Tibial artery (tissue), 4 donors: ENCODE measurements at places on chromosomes 6 and 20.
A peak's percentile ranks its signal among the peaks of the same experiment; 100 is the strongest.

DNA sequence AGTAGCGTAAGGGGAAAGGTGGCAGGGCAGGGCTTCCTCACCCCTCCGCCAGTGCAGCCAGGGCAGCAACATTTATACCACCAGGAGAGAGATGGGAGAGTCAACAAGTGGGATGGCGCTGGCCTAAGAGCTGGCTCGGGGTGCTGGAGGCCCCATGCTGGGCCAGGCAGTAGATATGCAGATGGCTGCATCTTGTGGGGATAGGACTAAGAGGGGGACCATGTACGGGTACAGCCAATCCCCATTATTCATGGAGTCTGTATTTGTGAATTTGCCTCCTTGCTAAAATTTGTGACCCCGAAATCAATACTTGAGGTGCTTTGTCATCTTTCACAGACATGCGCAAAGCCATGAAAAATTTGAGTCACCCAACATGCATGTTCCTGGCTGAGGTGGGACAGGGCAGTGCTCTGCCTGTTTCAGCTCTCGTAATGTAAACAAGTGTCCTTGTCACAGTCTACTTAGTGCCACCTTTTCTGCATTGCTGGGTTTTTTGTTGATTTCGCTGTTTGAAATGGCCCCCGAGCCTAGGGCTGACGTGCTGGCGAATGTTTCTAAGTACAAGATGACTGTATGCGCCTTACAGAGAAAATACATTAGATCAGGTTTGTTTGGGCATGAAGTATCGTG lies 27.5 kb upstream of the TAF8 start:
- peak; percentile 11 for DNase-seq

- DNase-seq = no peak
Observed at GRCh38 chr6:38739532-38739931, 24.4 kb downstream of the DNAH8 start.

- DNase-seq = peak; percentile 58
Observed at GRCh38 chr20:23245553-23246181, 104.9 kb upstream of the NXT1 start.

GRCh38 chr6:107314531-107314939 lies 144.8 kb downstream of the PDSS2 start:
- DNase-seq = no peak

GRCh38 chr20:61024390-61024789 lies 227.7 kb upstream of the CDH4 start:
- DNase-seq = no peak

DNA sequence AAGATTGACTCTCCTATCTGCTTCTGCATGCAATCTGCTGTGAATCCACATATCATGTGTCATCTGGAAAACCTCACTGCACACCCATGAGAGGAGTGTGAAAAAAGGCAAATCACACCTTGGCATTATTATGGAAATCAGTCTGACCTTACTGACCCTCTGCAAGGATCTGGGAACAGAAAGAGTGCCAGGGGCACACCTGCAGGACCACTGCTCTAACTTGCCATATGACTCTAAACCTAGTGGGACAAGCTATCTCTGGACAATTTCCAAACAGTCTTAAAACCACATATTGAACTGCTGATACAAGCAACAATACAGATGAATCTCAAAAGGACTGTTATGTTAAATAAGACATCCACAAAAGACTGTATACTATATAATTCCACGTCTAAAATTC lies 50.3 kb downstream of the ABHD12 start:
- no peak for DNase-seq

DNA sequence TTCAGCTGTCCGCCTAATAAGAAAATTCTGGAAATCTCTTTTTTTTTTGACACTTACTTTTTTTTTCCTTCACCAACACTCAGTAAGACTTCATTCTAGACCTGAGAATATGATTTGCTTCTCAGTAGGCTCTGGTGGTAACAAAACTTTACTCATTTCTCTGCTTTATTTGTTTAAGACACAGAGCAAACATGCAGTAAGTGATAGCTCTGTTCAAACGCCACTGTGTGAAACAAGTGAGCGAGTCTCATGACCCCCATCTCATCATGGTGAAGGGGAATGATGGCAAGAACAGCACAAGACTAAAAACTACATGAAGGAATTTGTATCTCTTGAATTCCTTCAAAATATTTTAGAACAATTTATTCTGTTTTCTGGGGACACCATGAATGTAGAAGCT lies 541.6 kb upstream of the POU3F2 start:
- DNase-seq = no peak

- DNase-seq = no peak
Observed at GRCh38 chr20:62363920-62364851, 2.9 kb downstream of the LAMA5 start.

GRCh38 chr6:160996131-160996601 lies 4.6 kb downstream of the MAP3K4 start:
- DNase-seq = no peak
